ENCODE measurements at places on chromosomes 13 and 19.

DNA sequence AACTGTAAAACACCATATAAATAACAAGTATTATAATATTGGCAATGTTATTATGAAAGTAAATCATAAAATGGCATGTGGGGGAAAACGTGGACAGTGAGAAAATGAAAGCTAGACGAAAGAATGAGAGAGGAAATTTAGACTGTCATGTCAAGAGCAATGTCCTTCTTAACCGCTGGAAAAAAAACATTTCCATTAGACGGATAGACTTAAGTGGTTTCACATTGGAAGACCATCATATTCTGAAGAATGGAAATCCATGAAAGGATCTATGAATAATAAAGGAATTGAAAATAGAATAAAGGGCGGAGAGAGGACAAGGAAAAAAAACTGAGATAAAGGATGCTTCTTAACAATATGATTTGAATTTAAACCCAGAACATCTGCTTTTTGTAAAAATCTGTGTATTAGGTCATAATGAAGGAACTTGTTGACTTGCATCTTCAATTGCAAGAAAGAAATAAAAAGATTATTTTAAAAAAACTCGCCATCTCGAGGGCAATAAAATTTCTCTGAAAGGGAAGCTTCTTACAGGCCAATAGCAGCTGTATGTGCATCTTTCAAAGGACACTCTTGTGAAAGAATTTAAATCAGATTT lies 90.6 kb downstream of the SPRY2 start:
- no peak for DNase-seq

DNA sequence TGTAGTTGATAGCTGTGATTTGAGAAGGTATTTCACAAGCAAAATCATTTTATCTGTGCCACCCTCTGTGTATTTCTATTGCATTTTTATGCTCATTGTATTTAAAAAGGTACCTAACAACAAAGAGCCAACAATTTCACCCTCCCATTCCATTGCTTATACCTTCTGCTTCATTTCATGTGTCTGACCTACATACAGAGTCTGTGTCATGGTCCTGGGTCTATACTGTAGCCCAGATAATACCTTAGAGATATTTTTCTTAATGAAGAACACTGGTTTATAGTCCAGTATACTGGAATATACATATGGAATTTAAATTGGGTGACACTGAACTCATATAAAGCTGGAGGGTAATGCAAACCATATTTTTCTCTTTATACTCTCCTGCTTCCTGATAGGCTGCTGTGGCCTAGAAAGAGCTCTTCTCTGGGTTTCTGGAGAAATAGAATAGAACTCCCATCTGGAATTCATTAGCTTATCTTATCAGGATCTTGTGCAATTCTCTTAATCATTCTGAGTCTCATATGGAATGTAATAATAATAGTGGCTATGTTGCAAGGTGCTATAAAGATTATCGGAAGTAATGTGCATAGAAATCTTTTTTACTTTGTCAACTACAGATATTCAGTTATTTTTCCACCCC lies 31.8 kb upstream of the SPART start:
- DNase-seq = peak; percentile 17

DNA sequence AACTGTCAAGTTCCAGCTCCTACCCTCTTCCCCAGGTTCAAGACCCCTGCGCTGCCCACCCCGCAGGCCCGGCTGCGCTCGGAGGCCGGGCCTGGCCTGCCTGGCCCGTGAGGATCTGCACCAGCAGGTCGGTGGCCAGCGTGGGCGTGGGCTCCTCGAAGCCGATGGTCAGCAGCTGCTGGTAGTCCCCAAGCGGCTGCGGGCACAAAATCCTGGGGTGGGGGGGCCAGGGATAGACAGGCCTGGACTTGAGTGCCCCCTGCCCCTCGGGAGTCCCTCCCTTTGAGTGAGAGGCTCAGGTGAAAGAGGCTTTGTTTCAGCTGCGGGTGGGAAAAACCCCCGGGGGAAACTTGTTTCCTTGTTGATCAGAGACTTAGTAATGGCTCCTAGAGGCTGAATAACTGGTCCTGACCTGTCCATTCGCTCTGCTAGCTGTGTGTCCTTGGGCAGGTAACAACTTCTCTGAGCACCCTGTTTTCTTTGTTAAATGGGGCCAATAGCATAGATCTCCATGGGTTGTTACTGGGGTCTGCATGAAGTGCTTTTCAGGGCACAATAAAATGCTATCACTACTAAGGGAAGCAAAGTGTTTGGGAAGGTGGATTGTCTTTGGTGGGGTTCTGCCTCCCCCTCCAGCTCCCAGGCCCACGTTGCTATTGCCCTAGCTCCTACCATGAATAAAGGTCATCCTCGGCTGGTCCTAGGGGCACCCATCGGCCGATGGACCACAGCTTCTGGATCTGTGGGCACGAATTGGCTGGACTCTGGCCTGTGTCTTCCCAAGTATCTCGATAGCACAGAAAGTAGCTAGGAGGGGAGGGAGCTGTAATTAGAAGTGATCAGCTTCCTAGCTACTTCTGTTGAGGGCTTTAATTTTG lies 3.5 kb downstream of the C19orf67 start:
- no peak for DNase-seq

- no peak for DNase-seq
Observed at GRCh38 chr13:108034909-108035410, 180.4 kb downstream of the LIG4 start.

- no peak for DNase-seq
Observed at GRCh38 chr13:91145571-91146205, 201.8 kb upstream of the MIR17HG start.

- DNase-seq = no peak
Observed at GRCh38 chr19:36051236-36051635, 2.8 kb downstream of the THAP8 start.

DNA sequence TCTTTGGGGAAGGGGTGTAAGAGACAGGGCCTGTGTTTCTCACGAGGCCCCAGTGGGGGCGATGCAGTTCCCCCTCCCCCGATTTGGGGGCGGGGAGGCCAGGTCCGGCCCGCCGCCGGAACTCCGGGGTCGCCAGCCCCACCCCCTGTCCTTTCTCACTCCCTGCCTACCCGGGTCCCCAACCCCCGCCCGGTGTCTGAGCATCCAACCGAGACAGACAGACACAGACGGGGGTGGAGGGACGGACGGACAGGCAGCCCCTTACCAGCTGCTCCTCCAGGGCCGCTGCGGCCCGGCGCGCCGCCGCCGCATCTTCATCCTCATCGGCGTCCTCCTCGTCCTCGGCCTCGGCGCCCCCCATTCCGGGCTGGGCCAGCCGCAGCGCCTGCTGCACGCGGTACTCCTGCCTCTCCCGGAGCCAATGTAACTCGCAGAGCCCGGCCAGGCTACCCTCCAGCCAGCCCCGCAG lies 397 bp downstream of the DACT3 start:
- no peak for DNase-seq

DNA sequence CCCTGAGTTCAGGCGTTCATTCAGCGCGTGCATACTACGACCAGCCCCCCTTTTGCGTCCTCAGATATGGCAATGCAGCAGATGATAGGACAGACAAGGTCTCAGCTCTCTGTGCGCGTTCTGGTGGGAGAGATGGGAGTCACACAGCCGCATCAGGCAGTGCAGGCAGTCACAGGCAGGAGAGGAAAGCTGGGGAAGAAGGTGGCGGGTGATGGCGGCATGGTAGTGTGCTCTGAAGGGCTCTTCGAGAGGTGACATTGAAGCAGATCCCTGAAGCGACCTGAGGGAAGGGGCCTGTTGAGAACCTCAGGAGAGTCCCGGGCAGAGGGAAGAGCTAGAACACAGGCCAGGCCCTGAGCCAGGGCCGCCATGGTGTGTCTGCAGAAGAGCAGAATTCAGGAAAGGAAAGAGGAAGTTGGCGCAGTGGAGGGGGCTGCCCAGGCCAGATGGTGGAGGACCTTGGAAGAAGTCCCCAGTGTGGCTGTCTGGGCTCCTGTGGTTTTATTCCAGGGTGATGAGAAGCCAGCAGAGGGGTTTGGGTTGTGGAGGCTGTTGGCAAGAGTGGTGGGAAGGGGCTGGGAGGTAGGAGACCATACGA lies 3.5 kb downstream of the USF2 start:
- no peak for DNase-seq

DNA sequence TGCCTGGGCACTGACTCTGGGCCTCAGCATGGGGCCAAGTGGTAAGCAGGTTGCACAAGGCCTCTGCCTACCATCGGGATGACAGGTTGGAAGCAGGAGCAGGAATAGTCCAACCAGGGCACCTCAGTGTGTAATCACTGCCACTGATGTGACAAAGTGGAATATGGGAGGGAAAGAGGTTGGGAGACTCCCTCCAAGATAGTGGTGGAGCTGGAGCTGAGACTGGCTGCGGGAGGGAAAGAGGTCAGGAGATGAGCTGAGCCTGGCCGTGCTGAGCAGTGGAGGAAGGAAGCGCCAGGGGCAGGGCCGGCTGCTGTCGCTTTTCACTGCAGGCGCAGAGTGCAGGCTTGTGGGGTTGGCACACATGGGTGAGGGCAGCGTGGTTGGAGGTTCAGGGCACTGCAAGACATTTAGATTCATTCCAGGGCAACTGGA lies 6.8 kb downstream of the UPF3A start:
- no peak for DNase-seq

GRCh38 chr13:50677687-50678463 lies 165.6 kb downstream of the DLEU7 start:
- DNase-seq = no peak

- peak; percentile 90 for DNase-seq
Observed at GRCh38 chr19:18417250-18418028, 1.8 kb upstream of the SSBP4 start.

DNA sequence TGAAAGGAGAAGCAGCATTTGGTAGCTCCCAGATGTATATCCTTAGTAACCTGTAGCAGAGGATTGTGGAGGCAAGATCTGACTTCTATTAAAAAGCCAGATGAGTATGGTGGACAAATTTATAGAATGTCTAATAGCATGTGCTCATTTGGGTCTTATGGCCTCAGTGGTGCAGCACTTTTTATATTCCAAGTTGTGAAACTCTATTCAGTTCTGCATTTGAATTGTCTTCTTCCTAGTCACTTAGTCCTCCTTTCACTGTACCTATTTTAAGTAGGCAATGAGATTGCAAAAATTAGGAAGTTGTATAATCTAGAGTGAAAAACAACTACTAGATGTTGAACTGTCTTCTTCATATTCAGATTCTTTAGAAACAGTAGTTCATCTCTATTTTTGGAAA lies 412.5 kb upstream of the PCDH9 start:
- DNase-seq = no peak

DNA sequence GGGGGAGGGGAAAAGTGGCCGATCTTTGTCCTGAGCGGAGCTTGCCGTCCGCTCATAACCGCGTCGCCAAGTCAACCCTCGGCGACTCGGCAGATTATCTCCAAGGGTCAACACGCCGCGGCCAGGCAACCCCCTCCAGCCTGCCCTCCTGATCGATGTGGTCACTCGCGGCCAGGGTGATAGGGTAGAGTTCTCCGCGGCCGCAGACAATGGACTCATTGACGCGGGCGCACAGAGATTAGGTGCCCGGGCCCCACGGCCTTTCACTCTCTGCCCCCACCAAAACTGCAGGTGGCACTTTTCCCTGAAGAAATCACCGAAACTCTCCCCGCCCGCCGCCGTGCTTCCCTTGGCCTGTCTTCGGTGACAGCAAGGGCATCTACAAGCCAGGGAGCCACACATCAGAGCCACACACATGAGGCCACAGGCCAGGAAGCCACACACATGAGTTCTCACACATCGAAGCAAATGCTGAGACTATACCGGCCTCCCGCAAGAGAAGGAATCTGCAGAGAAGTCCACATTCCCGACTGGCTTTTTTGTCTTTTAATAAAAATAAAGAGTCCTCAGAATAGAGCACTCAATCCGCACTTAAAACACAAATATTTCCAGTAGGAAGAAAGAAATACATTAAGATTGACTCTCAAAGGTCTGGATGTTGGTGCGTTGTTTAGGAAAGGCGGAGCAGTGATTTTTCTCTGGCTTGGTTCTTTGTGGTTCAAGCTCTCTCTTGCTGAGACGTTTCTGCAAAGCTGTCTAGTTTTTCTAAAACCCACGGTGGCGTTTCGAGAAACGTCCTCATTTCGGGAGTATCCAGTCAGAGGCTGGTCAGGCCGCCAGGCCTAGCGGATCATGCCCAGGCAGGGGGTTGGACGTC lies 1.5 kb upstream of the PDX1 start:
- no peak for DNase-seq

GRCh38 chr19:46489445-46490272 lies 6.0 kb downstream of the PNMA8B start:
- DNase-seq = peak; percentile 51

- DNase-seq = no peak
Observed at GRCh38 chr19:16615808-16616207, 12.2 kb downstream of the MED26 start.

DNA sequence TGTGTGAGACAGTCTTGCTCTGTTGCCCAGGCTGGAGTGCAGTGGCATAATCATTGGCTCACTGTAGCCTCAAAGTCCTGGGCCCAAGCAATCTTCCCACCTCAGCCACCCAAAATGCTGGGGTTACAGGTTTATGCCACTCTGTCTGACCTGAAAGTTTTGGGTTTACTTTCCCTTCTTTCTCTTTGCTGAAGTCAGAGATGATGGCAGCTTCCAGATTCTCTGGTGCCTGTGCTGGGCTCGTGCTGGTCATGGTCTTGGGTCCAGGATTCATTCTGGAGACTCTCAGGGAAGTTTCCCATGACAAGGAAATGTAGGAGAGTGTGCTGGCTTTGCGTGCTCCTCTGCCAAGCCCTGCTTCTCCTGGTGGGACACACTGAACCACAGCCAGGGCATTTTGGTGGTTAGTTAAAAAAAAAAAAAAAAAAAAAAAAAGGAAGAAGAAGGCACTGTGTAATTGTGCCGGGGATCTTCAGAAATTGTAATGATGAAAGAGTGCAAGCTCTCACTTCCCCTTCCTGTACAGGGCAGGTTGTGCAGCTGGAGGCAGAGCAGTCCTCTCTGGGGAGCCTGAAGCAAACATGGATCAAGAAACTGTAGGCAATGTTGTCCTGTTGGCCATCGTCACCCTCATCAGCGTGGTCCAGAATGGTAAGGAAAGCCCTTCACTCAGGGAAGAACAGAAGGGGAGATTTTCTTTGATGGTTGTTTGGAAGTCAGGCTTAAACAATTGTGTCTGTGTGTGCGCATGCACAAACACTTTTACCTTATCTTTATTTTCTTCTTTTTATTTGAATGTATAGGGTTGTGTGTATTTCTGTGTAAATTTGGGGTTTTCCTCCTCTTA lies at the start of gene ALOX5AP:
Gene ALOX5AP, plus strand, starts transcription at position 519 of the 847 bp plus-strand sequence. Its CDS starts 63 bp downstream, at position 582.
- DNase-seq = no peak

- no peak for DNase-seq
Observed at GRCh38 chr13:60629158-60629557, 232.1 kb downstream of the TDRD3 start.

DNA sequence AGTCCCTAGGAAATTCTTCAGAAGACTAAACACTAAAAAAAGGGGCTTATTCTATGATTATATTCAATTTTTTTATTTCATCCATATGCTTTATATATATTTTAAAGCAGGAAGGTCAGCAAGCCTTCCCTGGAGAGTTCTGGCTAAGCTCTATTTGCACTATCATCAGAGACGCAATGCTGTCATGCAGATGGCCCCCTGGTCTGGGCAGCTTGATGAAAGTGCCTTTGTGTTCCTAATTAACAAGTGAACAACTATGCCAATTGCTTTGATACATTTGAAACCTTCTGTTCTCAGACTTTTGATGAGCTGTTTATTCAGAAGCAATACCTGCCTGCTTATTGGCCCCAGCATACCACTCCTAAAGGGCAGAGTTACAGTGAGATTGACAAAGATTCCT lies 1344.6 kb downstream of the OLFM4 start:
- DNase-seq = no peak

Measured in astrocyte of the spinal cord (primary cell).